EH (cell line): ENCODE measurements at places on chromosomes 2 and 18.
A peak's percentile ranks its signal among the peaks of the same experiment; 100 is the strongest.

GRCh38 chr18:3481696-3482210, 31.8 kb downstream of the TGIF1 start:
- peak; percentile 41 for DNase-seq

GRCh38 chr2:159382447-159383028, 96.0 kb upstream of the WDSUB1 start:
- DNase-seq = no peak

- peak; percentile 96 for DNase-seq
Observed at GRCh38 chr18:58993260-58993659, 128.6 kb downstream of the ZNF532 start.

GRCh38 chr2:69026026-69026425, 13.0 kb downstream of the ANTXR1 start:
- peak; percentile 52 for DNase-seq

DNA sequence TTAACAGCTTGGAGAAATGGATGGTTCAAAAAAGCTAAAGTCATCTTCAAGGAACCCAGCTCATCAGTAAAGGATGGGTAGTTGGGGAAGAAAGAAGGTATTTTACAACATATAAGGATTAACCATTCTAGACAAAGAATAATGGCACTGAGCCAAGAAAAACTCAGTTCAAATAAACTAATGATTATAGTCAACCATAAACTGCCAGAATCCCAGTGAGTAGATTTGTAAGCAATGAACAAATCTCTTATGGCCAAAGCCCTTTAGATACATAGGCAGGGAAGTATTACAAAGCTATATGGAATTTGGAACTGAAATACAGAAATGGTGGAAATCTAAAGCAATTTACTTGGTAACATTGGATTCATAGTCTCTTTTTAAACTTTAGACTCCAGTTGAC, 92.4 kb upstream of the ZFP36L2 start:
- DNase-seq = peak; percentile 81

GRCh38 chr18:46333431-46334135, 229.4 kb downstream of the HAUS1 start:
- peak; percentile 7 for DNase-seq

- DNase-seq = peak; percentile 80
Observed at GRCh38 chr2:235634435-235635158, 140.8 kb downstream of the AGAP1 start.

- no peak for DNase-seq
Observed at GRCh38 chr18:48454261-48454757, 45.1 kb upstream of the ZBTB7C start.

- DNase-seq = no peak
Observed at GRCh38 chr2:29270701-29271121, 155.5 kb downstream of the CLIP4 start.

DNA sequence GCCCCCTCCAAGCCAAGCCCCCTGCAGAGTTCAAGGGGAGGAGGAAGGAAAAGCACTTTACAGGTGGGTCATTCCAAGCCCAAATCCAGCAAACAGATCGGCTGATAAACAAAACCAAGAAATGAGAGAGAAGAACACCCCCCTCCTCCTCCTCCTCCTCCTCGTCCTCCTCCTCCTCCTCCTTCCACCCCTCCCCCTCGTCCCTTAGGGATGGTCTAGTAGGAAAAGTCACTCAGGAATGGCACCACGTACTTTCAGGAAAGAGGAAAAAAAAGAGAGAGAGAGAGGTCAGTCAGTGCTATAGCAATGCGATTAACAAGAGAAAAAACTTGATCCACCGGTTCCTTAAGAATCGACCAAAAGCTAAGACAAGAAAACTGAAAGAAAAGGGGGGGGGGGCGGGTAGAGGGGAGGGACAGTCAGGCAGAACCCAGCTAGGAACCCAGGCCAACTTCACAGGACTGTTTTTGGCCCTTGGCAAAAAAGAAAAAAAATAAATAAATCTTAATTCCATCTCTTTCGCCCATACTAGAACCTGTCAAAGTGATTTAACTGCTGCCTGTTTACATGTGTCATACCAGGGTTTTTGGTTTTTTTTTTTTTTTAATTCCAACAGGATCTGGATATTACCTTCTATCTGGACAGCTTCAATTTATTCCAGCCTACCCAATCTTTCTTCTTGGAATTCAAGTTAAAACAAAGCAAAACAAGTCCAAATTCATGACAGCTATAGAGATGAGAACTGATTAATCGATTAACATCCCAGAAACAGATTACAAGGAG, 906 bp downstream of the IKZF2 start:
- DNase-seq = peak; percentile 33

DNA sequence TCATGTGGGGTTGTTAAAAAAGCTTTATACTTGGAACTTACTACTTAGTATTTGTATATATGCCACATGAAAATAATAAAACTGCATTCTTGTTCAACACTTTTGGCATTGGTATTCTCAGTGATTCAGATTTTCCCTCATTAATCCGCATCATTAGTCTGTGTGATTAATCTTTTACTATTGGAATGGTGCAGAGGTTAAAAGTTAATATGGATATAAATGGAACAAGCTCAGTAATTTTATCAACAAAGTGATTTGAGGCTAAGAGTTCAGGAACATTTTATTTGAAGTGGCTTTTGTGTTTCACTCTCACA, 45.4 kb upstream of the REG3G start:
- no peak for DNase-seq

GRCh38 chr2:96470109-96470508, 35.0 kb downstream of the NEURL3 start:
- DNase-seq = no peak

DNA sequence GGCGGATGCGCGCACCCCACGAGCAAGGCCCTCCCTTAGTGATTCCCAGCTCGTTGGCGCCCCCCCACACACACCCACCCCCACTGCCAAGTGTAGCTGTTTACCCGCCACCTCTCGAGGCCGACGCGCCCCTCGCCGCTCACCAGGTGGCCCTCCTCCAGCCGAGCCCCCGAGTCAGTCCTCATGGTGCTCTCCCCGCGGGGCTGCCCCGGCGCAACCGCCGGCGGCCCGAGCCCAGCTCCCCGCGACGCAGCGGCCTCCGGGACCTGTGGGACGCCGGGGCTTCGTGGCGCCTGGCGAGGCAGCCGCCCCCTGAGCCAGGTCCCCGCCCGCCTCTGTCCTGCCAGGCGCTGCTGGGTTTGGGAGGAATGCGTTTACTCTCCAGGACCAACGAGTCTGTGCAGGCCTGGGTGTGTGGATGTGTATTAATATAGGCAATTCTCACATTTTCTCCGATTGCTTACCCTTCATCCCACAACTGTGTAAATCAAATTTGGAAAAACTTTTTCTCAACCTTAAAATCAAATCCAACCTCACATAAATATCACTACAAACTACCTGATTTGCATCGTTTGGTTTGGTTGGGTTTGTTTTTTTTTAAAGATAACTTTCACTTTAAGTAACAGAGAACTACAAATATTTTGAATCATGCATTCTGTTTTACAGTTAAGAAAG, at the start of gene TMEM237:
TMEM237 (minus strand) TSS at position 288 of the 675 bp plus-strand sequence; CDS start at position 185, 103 bp downstream.
- peak; percentile 60 for DNase-seq

DNA sequence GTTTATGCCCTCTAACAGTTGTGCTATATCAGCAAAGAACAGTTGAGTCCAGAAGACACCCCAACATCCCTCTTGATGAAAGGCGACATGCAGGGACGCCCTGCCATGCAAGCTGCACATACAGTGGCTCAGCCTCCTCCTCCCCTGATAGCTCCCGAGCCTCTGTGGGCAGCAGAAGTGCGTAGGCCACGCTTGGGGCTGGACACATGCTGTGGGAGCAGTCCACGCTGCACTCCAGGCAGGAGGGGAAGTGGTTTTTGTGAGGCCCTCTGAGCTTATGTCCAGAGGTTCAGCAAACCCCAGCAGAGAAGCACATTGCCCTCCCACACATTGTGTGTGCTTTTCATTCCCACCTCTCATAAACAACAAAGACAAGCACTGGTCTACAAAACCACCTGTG, 162.1 kb downstream of the SEPTIN10 start:
- DNase-seq = no peak

- no peak for DNase-seq
Observed at GRCh38 chr2:176926453-176926852, 286.1 kb upstream of the HNRNPA3 start.
